ENCODE measurements at places on chromosomes 5 and 9.

- DNase-seq: no peak
Observed at GRCh38 chr5:180639741-180640610, 9.4 kb downstream of the FLT4 start.

- DNase-seq: peak; percentile 5
Observed at GRCh38 chr5:30401479-30402058, 791.9 kb upstream of the CDH6 start.

DNA sequence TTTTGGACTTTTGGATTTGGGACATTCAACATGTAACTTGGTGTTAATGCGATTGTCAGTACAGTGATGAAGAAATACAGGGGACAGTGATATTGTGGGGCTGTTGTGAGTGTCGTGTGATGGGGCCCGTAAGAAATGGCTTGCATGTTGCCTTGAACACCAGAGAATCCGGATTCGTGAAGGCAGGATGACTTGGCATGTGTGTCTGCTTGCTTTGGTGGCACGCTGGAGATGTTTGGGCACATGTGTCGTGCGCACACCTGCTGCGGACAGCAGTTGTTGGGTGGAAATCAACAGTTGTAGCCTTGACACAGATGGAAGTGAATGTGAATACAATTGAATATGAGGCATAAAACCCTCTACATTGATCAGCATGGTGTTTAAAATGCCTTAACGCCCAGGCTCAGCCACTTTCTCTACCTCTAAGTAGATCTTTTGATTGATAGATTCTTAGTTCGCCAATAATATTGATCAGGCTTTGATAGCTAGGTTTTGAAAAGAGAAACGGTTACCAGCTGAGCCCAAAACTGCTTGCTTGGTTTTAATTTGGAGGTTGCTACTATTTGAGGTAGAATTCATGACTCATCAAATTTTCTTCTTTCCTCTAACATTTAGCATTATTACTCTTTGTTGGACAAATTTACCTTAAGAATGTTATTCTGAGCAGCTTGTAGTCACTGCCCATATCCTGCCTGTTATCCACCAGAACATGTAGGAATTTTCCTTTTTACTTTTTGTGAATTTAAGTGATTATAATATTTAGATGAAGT is 94.4 kb downstream of the TRIO start:
- no peak for DNase-seq

DNA sequence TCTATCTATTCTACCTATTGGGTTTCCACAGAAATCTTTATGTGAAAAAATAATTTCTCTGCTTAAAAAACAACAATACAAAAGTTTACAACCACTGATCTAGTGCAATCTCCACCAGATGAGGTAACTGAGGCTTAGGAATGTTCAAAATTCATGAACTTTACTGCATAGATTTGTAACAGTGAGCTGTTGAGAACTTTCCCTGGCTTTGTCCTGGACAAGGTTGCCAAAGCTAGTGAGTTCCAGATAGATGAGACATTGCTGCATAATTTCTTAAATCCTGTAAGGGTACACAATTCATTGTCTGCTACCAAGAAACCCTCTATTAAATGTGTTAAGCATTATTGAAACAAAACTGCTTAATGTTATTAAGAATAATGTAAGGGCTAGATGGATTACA is 102.7 kb downstream of the OSMR start:
- no peak for DNase-seq

- DNase-seq: no peak
Observed at GRCh38 chr9:94300470-94301301, 27.8 kb downstream of the NUTM2F start.

DNA sequence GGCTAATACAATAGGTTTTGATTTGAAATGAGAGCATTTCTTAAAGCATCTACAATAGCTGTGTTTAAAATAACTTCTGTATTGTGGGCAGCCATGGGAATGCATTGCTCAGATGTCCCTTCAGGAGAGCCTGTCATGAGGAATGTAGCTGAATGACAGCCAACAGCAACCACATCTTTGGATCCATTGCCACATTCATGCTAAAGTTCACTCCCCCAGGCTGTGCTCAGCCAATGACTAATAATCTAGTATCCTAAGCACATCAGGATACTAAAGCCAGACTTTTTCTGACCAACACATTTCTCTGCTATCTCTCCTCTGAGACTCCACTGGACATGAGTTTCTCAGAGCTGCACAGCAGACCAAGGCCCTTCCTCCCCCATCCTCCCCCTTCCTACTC is 45.5 kb downstream of the HTR1A start:
- no peak for DNase-seq

DNA sequence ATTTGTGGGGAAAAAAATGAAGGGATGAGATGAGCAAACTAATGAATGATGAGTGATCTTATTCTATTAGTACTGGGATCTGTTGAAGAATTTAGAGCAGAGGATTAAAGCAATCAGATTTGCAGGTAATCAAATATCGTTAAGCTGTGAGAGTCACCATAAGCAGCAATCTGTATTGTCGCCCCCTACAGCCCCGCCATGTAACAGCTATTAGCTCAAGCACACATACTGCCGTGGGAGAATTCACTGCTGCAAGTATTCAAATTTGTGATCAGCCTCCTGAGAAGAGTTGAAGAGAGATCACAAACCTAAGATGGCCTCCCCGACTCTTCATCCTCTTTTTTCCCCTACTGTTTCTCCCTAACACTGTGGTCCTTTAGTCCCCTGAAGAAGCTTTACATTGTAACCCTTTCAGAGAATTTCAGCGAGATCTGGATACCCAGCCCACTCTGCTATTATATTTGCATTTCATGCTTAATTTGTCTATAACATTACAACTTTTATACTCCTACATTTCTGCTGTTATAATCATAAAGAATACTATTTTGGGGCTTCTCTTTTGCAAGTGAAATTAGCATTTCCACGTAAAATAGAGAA is 28.5 kb upstream of the PHF24 start:
- no peak for DNase-seq

DNA sequence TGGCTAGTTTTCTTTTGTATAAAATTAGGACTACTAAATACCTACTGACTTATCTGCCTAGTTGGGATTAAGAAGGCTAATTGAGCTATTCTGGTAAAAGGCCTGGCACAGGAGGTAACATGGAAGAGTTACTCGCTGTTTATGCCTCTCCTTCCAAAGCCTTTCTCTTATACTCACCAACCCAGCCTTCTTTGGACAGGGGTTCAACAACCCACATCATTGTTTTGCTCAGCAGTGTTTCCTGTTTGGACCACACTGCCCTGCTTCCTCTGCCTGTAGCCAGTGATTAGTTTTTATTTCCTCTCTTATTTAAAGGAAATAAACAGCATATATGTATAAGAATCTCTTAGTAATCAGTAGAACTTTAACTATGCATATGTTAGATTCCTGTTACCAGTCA is 85.1 kb upstream of the TLX3 start:
- DNase-seq: no peak

DNA sequence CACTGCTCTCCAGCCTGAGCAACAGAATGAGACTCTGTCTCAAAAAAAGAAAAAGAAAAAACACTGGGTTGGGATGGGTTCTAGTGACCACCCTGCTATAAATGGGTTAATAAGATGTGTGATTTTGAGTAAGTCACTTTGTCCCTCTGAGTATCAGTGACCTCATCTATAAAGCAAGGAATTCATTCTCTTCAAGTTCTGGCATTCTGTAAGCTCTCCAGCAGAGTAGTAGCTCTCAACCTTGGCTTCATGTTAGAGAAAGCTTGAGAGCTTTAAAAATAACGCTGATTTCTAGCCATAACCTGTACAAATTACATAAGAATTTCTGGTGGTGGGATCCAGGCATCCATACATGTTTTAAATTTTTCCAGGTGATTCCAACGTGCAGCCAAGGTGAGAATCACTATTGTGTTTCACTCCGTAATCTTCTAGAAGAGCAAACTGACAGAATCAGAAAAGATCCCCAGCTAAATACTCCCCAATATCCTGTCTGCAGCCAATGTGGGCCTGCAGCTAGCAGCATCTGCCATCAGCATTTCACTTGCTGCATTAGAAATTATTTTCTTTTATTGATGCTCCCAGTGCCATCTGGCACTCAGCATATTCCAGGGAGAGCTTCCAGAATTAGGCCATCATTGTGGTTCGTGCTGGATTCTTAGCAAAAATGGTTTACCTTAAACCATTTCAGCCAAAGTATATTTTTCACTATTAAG is 109.4 kb downstream of the FEM1C start:
- DNase-seq: no peak

- DNase-seq: no peak
Observed at GRCh38 chr9:94804316-94804715, 77.8 kb downstream of the AOPEP start.

DNA sequence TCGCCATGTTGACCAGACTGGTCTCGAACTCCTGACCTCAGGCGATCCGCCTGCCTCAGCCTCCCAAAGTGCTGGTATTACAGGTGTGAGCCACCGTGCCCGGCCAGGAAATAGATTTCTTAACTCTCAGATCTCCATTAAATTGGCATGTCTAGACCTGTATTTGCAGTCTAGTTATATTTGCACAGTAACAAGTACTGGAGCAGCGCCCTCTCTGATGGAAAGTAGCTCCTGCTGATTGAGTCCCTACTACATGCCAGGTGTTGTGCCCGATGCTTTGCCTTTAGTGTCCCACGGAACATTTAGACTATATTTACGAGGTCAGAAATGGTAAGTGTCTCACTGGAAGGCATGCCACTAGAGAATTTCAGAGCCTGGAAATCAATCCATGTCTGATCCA is 15.8 kb upstream of the TMED9 start:
- no peak for DNase-seq

Data from nucleus accumbens (tissue), 56 donors.